Stimulated activated CD4-positive, alpha-beta T cell treated with anti-CD3 and anti-CD28 coated beads, Interleukin-1b, Interleukin-23, amount 100 ng/mL, for 48 hours (primary cell): ENCODE measurements at places on chromosomes 16 and 17.

- no peak for DNase-seq
Measured at GRCh38 chr17:32863559-32863958, 13.4 kb downstream of the MYO1D start.

GRCh38 chr16:15055141-15056053 is 477 bp downstream of the NTAN1 start:
- peak; percentile 51 for DNase-seq

- no peak for DNase-seq
Measured at GRCh38 chr17:31581491-31581890, 190.0 kb downstream of the RAB11FIP4 start.

GRCh38 chr17:60065136-60065535 is 13.6 kb downstream of the HEATR6 start:
- no peak for DNase-seq

DNA sequence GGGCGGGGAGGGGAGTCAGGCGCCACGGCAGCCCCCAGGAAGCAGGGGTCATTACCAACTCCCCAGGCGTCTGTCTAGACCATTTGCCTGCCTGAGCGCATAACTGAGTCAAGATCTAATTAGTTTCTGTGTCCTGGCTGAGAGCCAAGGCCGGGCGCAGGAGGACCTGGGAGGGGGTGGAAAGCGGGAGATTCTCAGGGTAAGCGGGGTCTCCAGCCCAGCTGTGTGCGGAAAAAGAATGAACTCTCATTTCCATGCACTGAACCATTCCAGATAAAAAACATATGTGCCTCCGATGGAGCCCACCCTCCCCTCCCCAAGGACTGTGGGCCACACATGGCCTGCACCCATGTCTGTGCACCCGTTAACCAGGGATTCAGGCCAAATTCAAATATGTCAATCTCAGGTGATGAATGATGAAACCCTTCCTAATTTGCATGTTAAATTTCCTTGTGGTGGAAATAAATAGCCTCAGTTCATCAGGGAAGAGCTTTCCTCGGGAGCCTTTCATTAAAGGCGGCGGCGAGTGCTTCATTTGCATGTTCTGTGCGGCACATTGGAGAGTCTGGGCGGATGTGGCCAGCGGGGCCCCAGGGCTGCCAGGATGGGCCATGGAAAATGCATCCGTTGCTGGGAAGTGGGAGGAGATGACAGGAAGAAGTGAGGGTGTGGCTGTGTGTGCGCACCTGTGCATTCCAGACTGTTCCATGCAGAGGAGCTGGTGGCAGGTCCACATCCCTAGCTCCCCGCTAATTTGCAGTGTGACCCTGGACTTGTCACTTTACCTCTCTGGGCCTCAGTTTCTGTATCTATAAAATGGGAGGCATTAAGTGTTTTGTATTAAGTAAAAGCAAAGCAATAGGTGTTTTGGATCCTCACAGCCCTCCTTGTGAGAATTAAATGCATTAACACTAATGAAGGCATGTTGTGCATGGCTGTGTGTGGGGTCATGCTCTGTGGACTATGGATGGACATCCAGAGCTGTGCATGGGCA is 151.1 kb downstream of the SDK2 start:
- DNase-seq = no peak

GRCh38 chr16:19712418-19713058 is 5.5 kb downstream of the KNOP1 start:
- no peak for DNase-seq

GRCh38 chr16:72999541-73000019 is 48.3 kb downstream of the ZFHX3 start:
- DNase-seq = no peak

- DNase-seq = no peak
Measured at GRCh38 chr17:58245428-58246103, 7.2 kb downstream of the LPO start.

- DNase-seq = no peak
Measured at GRCh38 chr17:46944931-46945330, 22.0 kb downstream of the GOSR2 start.

GRCh38 chr17:17109907-17110306 is 67.7 kb downstream of the MPRIP start:
- no peak for DNase-seq

DNA sequence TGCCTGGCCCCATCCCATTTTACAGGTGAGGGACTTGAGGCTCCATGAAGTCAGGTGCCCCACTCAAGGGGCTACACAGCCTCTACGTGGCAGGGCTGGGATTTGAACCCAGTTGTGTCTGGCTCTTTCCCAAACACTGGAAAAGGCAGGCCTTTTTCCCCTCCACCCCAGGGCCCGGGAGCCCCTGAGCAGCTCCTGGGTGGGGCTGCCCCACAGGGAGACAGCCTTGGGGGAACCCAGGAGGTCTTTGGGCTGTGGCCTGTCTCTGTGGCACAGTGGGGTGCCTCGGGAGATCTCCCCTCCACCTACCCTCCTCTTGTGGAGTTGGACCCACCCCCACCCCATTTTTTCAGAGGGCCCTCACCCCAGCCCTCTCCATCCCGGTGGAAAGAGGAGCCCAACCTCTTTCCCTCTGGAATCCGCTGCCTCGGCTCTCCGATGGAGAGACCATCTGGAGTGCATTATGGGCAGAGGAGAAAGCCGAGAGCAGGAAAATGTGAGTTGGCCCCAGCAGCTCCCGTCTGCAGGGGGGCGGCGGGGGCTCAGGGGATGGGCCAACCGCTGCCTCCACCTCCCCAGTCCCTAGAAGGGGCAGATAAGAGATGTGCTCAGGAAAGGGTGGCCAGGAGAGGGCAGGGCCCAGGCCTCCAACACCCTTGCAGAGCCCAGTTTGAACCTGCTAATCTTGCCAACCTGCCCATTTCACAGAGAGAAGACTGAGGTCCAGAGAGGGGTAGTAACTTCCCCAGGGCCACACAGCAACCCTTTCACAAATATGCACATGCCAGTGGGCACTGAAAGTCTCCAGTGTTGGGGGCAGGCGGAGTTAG is 15.4 kb upstream of the TMEM92 start:
- DNase-seq = no peak

- no peak for DNase-seq
Measured at GRCh38 chr17:43319293-43320124, 79.3 kb upstream of the ARL4D start.

- DNase-seq = no peak
Measured at GRCh38 chr16:64428463-64429113, 693.3 kb downstream of the CDH11 start.

DNA sequence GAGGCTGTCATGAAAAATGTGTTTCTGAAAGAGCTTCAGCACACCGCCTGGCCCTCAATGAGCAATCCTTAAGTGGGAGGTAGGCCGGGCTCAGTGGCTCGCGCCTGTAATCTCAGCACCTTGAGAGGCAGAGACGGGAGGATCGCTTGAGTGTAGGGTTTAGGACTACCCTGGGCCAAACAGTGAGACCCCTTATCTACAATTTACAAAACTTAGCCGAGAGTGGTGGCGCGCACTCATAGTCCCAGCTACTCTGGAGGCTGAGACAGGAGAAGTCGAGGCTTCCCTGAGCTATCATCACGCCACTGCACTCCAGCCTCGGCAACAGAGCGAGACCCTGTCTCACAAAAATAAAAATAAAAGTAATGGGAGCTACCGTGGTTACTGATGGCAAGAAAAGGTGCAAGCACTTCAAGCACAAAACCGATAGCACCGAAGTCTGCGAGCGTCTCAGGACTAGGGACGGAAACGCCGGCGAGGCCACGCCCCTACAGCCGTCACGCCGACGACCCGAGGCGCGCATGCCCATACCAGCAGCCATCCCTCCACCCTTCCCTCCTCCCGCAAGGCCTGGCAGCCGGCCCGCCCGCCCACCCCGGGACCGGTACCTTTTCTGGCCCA is 607 bp downstream of the THUMPD1 start:
- peak; percentile 89 for DNase-seq

GRCh38 chr16:8776129-8776584 is 21.3 kb downstream of the TMEM186 start:
- DNase-seq = no peak

DNA sequence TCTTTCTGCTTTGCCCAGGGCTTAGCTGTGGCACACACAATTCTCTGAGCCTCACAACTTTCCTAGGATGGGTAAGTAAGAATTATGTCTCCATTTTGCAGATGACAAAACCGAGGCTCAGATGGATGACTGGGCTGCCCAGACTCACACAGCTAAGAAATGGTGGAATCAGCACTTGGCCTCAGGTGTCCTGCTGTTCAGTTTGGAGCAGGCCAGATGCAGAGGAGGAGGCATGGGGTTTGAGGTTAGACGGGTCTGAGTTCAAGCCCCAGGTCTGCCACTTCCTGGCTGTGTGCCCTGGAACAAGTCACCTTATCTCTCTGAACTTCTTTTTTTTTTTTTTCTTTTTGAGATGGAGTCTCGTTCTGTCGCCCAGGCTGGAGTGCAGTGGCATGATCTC is 1.7 kb upstream of the MEOX1 start:
- no peak for DNase-seq

DNA sequence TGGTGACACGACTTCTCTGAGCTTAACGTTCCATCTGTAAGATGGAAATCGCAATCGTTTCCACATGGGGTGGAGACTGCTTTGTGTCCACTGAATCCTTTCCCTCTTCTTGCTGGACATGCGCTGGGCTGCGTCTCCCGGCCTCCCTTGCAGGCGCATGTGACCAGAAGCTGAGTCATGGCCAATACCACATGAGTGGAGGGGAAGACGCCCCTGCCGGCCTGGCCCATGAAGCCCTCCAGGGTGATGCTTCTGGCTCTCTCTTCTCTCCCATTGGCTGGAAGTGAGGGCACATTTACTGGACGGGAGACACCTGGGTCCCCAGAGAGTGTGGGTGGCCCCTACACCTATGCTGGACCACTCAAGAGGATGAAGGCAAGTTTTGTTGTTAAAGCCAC is 71.1 kb downstream of the DYNLRB2 start:
- DNase-seq = no peak
